ENCODE measurements at places on chromosomes 2 and 18. TPM values are rescaled to one million over a fixed set of nuclear protein-coding genes. Genes with fewer than 3 reads are reported as not detected.

The UGT1A3 gene
- not detected for total RNA-seq

The BARD1 gene
- total RNA-seq: 34.3 TPM

The SNED1 gene
- 1.9 TPM for total RNA-seq

The KLHL30 gene
- total RNA-seq: not detected

The CKAP2L gene
- 17.9 TPM for total RNA-seq

GRCh38 chr18:48333563-48333962, 75.6 kb downstream of the ZBTB7C start:
- no peak for DNase-seq

GRCh38 chr2:98025481-98026037, 29.8 kb upstream of the TMEM131 start:
- DNase-seq: no peak

DNA sequence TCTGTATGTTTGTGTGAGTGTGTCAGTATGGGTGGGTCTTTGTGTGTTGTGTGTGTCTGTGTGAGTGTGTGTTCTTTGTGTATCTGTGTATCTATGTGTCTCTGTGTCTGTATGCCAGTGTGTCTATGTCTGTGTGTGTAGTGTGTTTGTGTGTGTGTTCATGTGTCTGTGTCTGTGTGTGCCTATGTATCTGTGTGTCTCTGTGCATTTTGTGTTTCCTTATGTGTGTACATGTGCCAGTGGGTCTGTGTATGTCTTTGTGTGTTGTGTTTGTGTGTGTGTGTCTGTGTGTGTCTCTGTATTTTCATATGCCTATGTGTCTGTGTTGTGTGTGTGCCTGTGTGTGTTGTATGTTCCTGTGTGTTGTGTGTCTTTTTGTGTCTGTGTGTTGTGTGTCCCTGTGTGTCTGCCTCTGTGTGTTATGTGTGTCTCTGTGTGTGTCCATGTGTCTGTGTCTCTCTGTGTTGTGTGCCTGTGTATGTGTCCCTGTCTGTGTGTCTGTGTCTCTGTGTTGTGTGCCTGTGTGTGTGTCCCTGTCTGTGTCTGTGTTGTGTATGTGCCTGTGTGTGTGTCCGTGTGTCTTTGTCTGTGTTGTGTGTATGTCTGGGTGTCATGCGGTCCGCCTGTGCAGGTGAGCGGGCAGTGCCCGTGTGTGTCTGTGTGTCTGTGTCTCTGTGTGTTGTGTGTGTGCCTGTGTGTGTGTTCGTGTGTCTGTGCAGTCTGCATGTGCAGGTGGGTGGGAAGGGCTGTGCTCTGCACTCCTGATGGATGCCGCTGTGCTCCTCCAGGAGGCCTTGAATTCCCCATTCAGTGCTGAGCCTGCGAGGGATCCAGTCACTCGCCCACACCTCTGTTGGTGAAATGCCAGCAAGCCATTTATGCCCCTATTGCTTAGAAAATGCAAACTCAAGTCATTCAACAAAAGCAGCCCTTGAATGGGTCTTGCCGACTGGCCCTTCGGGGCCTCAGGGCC, 37.4 kb downstream of the KLHL29 start:
- no peak for DNase-seq

DNA sequence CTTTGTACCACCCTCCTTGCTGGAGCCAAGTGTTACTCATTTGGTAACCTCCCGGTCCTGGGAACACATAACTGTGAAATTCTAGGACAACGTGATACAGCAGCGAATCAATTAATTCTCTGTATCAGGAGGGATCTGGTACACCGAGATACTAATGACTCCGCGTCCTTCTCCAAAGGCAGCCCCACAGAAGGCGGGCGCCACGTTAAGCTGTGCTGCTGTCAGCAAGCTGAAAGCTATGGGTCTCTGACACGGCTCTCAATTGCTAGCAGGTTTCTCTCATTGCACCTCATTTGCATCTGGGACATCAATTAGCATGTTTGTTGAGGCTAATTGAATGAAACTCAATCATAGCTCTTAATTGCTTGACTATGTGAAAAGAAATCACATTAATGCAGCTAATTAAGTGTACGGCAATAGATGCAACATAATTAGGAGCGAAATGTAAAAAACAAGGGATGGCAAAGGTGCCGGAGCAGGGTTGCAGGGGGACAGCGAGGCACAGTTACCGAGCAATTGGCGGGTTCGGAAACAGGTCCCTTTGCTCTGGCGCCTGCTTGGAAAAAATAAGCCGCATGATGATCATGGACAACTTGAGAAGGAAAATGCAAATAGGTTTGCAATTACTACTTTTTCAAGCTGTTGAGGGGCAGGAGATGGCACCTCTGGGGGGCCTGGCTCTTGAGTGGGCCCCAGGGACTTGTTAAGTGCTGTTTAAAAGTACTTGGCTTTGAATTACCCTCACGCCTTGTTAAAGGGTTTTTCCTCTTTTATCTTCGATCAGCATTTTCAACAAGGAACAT, 264.2 kb downstream of the GBX2 start:
- DNase-seq: no peak

- no peak for DNase-seq
Observed at GRCh38 chr2:217301142-217301925, 441.5 kb upstream of the TNP1 start.

DNA sequence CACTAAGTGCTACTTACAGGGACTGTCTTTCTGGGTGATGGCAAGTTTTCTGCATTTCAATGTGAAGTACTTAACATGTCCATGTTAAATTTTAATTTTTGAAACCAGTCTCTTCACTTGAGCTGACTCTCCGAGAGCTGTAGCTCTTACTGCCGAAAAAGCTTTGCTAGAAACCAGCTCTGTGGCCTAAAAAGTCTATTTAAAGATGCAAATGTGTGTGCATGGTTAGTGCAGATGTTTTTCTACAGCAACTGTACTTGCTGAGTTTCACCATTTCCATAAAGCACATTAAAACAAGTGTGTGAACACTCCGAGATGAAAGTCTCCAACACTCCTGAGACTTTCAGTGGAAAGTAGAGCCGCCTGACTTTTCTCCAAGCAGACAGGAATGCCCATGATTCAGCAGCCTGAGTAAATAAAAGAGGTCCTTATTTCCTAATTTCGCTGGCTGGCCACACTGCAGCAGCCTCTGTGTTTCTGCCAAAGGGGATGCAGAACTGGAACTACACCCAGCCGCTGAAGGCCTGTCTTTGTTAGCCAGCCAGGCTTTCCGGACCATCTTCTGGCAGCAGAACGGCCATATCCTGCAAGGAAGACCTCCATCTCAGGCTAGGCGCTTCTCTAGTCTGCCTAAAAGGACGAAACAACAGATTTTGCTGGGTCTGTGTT, 121.2 kb downstream of the ZNF521 start:
- DNase-seq: no peak

- DNase-seq: no peak
Observed at GRCh38 chr2:85175369-85176299, 42.4 kb downstream of the TCF7L1 start.

DNA sequence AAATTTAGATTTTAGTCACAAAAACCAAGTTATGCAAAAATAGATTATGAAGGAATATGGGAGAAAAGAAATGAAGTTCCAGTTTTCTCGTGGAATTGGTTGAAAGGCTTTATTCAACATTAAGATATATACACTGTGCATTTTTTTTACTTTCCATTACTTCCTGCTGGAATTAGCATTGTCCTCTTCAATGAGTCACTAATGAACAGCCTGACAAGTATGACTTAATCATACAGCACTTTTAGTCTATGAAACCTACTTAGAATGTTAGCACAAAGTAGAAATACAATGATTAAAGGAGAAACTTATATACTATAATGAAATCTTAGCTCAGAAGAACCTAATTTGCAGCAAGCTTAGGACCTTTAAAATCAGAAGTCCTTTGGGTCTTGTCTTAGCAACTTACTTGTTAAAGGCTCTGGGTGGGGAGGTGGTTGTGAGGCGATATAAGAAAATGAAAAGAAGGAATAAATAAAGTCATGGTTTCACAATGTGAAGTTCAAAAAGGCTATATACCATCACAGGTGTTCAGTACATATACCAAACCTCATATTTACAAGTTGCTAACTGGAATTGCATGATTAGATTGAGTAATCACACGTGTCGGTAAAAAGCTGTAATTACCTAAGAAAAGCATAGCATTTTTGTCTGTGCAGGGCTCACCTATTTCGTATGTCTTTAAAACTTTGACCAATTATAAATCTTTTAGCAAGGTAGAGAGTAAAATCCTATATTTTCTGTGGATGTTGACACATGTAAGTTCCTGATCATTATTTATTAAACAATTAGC, 236.8 kb downstream of the CAMKMT start:
- no peak for DNase-seq

GRCh38 chr2:238599549-238600505, 173.1 kb downstream of the ASB1 start:
- no peak for DNase-seq

All from activated CD4-positive, alpha-beta T cell treated with anti-CD3 and anti-CD28 coated beads, Interleukin-2, amount 10 ng/mL, durations not matched to agents 24 days and 14 days (primary cell).